ENCODE measurements at places on chromosomes 4 and X.

- no peak for DNase-seq
Observed at GRCh38 chr4:28518561-28519165, 1658.0 kb downstream of the STIM2 start.

DNA sequence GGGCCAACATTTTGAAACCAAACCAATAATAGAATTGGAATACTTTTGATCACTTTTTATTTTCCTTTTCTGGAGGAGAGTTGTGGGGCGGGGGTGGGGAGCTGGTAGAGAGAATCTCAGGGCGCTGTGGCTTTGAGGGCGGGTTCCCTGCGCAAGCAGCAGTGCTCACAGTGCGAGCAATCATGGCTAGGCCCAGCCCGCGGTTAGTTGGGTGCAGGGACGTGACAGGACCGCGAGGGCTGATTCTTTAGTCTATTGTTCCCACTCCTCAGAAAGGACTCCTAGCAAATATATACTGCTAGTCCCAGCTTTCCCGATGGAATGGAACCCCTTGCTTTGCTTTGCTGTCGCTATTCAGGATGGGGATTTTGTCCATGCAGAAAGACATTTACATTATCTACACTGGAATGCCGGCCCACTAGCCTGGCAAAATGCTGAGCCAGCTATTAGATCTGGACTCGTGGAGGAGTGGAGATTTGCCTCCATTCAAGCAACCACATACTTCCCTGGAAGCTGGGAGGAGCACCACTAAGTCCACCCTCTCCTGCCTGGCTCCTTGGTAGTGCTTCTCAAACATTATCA lies 23.9 kb upstream of the APLN start:
- DNase-seq = peak; percentile 60

- no peak for DNase-seq
Observed at GRCh38 chrX:7286168-7286837, 138.3 kb upstream of the PUDP start.

GRCh38 chr4:76658231-76659102 lies 223.4 kb downstream of the SHROOM3 start:
- no peak for DNase-seq

DNA sequence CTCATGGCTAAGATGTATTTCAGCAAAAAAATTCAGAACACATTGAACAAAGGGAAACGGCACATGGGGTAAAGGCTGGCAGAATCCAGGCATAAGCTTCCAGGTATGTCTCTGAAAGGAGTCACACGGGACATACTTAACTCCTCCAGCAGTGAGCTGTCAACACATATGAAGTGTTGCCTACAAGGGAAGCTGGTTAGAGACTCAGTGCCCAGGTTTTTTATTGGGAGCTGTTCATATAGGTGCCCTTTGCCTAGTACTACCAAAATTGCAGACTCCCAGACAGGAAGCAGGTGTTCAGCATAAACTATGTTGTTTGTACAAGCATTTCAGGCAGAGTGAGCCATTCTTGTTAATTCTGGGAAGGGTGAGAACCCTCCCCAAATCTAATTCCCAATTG lies 77.4 kb upstream of the PUDP start:
- no peak for DNase-seq

DNA sequence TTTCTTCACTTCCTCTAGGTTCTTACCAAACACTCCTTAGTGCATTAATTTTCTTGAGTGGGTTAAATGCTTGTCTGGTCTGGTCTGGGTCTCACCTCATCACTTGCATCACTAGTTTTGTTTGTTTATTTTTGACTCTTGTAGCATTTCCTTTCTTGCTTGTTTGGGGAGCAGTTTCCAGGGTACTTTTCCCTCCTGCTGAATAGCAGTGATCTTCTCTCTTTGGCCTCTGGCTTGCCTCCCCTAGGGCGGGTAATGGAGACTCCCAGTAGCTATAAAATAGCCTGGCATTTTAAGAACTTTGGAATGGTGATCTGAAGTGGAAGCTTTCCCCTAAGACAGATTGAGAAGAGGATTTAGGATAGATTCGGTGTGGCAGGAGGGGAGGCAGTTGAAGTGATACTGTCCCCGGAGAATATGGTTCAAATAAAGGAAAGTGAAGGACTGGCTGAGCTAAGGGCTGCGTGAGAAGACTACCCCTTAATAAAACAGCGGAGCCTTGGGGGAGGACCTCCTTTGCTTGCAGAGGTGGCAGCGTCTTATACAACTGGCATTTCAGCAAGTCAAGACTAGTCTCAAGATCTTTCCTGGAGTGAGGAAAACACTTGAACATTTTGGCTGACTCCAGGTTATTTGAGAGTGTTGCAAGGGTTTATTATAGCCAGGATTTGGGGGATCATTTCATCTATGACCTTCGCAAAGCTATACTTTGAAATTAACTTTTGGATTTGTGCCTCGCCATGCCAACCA lies 190.6 kb downstream of the FRAS1 start:
- no peak for DNase-seq

DNA sequence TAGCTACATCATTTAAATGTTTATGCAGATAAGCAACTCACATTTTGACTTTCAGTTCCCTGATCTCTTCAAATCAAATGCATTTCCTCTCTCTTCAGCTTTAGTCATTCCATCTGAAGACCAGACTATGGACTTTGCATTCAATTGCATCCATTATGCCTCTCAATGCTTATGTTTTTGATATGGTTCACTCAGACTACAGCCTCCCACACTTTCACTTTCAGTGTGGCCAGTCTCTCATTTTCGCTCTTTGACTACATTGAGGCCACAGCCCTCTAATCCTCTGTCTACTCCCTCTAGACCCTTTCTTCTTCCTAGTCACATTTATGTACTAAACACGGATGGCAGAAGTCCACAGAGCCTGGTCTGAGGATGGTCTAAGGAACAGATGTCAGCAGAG lies 24.5 kb upstream of the VEGFC start:
- no peak for DNase-seq

DNA sequence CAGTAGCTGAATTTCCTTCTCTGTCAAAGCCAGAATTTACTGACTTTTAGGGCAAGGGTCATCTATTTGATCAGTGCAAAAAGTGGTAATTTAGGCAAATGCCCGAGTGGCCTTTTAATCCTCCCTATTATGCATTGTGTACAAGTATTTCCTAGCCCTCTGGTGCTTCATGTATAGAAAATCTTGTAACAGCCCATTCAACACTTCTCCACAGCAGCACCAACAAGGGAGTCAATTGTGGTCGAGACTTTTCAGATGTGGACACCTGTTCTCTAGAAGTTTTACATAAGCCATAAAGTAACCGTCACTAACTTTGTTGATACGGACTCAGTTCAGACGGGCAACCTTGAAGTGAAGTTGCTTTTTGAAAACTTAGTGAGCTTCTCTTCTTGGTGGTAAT lies 50.9 kb upstream of the FHDC1 start:
- DNase-seq = no peak

DNA sequence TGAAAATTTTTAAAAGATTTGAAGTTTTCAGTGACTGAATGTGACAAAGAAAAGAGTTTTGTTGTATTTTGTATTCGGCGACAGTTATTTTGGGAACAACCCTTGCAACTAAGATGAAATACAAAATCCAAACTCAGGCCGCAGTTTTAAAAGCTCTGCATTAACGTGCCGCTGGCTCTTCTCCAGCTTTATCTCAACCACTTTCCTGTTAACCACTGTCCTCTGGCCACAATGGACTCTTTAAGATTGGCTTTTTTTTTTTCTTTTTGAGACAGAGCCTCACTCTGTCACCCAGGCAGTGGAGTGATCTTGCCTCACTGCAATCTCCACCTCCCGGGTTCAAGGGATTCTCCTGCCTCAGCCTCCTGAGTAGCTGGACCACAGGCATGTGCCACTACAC lies 22.1 kb upstream of the AMTN start:
- DNase-seq = no peak

- peak; percentile 98 for DNase-seq
Observed at GRCh38 chr4:7042503-7043283, 479 bp upstream of the TADA2B start.

DNA sequence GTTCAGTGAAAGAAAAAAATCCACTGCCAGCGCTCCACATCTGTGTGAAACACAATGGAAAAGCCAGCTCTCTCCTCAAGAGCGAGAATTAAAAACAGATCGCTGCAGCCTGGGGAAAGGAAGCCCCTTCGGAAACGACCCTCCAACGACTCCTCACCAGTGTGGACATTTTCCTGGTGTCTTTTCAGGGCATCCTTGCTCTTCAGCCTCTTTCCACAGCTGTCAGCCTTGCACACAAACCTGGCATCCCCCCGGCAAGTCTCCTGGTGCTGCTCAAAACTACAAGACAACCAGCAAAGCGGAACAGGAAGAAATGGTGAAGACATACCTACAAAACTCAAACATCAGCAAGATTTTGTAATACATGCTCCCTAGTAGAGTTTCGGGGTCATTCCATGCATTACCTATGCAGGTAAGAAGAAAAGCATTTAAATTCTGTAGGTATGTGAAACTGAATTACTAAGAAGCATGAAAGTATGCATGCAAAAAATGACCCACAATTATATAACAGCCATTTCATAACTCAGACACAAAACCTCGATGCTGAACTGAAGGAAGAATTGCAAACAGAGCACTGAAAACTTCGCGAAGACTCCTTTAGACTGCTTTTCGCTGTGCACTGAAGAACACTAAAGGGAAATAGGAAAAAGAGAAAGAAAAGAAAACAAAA lies 106.1 kb downstream of the PRDM5 start:
- no peak for DNase-seq

DNA sequence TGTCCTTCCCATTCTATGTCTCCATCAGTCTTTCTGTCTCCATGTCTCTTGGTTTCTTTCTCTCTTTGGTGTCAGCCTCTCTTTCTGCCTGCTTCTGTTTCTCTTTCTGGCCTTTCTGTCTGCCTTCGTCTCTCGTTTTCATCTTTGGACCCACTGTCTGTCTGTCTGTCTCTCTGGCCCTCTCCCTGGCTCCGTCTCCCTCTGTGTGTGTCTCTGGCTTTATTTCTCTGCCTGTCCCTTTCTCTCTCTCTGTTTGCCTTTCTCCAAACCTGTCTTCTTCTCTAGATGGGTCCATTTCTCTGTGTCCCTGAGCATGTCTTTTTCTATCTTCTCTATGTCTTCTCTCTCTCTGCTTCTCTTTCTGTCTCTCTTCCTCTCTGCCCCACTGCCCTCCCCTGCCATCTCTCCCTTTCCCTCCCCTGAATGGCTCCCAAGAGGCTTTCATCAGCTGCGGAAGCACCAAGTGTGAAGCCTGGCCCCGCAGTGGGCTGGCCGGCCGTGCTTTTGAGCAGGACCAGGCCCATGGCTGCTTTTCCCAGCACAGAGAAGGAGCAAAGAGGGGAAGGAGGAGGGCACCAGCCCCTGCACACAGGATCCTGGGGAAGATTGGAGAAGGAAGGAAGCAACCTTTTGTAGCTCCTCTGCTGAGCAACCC lies 57.4 kb downstream of the PJA1 start:
- DNase-seq = no peak

DNA sequence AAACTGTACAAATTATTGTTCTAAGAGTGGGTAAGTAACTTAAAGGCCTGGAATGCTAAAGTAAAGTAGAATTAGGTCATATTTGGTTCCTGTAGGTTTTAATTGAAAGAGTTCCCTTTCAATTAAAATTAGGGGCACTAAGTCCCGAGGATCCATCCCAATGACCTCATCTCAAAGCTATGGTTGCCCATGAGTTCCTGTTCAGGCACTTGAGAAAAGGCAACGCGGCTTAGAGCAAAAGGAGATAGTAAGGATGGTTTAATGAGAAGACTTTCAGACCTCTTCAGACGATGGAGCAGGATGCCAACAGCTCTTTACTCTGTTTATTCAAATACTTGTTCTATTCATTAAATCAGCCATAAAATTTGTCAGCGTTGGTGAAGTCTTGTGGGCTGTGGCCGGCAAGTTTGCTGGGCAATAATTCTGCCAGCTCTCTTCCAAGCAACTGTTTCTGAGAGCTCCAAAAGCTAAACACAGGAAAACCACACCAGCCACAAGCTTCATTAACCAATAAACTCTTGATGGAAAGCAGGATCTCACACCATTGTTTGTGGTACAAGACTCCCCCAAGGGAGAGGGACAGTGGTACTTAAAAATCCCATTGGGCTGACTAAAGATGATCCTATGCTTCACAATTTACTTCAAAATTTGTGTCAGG lies 167.4 kb downstream of the COL4A6 start:
- peak; percentile 20 for DNase-seq

- DNase-seq = no peak
Observed at GRCh38 chr4:41140410-41140809, 73.9 kb downstream of the APBB2 start.

GRCh38 chr4:158350161-158350560 lies 139.9 kb downstream of the TMEM144 start:
- DNase-seq = no peak

GRCh38 chr4:85370400-85371032 lies 104.4 kb upstream of the ARHGAP24 start:
- peak; percentile 41 for DNase-seq

GRCh38 chr4:25694466-25694865 lies 38.8 kb downstream of the SLC34A2 start:
- DNase-seq = no peak

DNA sequence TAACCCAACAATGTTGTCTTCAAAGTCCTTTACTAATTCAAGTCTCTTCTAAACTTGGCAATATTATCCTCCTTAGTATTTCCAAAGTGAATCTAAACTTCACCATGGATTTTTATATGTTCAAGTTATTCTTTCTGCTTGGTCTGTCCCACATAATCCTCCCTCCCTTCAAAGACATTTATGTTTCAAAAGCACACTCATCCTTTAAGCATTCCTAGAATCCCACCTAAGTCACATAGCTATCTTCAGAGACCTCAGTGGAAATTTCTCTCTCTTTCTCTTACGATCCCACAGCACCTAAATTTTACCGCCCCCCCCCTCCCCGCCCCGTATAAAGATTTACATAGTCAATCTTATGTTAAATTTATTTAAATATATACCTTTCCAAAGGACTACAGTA lies 314.9 kb upstream of the GRIA3 start:
- DNase-seq = no peak

DNA sequence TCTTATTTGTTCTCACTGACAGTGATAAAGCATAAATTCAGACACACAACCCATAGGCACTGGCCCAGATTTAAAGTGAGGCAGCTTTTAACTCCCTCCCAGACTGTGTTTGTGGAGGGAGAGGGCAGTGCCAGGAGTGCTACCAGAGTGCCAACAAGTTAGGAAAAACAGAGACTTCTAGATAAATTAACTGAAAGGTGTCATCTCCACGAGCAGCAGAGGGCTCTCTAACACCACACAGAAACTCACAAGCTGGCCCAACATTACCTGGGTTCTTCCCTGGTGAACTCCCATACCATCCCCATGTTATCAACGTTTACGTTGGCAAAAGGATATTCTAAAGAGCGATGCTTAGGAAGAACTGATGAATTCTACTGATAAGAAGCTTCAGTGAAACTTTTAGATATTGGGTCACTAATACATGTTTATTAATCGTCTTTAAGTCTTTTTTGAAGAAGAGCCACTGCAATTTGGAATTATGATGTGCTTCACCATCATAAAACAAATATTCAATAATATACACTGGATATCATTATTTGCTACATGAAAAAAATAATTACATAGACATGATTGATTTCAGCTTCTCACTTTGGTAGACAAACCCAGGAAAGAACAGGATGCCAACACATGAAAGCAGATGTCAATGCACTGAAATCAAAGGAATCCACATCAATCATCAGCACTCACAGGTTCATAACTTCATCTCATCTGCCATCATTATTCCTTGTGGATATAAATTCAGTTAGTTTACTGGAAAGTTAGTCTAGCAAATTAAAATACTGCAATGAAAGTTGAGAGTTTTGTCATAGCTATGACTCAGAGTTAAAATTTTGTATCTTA lies 121.2 kb upstream of the NAP1L5 start:
- peak; percentile 84 for DNase-seq
